ENCODE measurements at places on chromosomes 7 and 10.

GRCh38 chr10:14240253-14241189 lies 90.2 kb downstream of the FRMD4A start:
- no peak for DNase-seq

GRCh38 chr10:6401558-6402348 lies 178.3 kb downstream of the PRKCQ start:
- peak; percentile 53 for DNase-seq

GRCh38 chr10:30861221-30861620 lies 170.4 kb downstream of the ZNF438 start:
- DNase-seq: no peak

DNA sequence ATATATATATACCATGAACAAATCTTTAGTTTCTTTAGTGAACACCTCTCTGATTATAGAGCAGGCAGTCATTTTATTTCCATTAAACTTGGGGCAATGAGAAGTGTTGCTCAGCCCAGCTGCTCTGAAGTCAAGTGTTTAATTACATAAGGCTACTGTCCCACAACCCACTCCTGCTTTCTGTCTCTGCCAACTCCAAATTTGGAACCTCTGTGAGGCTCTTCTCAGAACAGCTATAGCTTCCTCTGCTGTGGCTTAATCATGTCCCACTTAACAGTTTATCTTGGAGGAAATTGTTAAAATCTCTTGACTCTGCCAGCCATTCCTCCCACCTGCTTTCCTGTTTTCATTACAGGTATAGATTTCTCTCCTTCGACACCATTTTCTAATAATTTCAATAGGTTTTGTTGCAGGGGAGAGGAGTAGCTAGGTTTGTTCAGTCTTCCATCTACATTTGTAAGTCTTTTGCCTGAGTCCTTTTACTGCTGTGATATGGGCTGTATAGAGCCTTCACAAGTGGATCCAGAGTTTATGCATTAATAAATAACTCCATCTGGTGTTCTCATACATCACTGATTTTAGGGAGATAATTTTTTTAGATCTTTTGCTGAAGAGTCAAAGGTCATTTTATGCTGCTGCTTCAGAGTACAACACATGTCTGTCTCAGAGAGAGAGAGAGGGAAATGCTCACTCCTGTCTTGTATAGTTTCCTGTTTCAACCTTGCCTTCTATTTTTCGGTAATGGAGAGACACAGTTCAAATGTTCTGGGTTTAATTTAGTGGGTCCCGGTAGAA lies 170.4 kb downstream of the WNT2 start:
- peak; percentile 35 for DNase-seq

GRCh38 chr7:149317986-149318672 lies 56.1 kb downstream of the ZNF783 start:
- DNase-seq: no peak

DNA sequence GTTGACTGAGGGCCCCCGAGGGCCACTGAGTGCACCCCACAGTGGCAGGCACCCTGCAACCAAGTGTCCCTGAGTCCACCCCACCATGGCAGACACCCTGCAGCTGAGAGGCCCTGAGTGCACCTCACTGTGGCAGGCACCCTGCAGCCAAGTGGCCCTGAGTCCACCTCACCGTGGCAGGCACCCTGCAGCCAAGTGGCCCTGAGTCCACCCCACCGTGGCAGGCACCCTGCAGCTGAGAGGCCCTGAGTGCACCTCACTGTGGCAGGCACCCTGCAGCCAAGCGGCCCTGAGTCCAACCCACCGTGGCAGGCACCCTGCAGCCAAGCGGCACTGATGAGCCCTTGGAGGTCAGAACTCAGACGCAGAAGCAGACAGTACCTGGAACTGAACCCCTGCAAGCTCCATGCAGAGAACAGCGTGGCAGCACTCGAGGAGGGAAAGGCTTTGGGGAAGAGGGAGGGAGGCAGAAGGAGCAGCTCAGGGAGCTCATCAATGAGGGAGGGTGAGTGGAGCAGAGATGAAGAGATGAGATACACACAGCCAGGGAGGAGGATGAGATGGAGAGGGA lies 156.5 kb downstream of the WDR37 start:
- no peak for DNase-seq

- no peak for DNase-seq
Observed at GRCh38 chr10:48671914-48672595, 12.6 kb upstream of the WDFY4 start.

DNA sequence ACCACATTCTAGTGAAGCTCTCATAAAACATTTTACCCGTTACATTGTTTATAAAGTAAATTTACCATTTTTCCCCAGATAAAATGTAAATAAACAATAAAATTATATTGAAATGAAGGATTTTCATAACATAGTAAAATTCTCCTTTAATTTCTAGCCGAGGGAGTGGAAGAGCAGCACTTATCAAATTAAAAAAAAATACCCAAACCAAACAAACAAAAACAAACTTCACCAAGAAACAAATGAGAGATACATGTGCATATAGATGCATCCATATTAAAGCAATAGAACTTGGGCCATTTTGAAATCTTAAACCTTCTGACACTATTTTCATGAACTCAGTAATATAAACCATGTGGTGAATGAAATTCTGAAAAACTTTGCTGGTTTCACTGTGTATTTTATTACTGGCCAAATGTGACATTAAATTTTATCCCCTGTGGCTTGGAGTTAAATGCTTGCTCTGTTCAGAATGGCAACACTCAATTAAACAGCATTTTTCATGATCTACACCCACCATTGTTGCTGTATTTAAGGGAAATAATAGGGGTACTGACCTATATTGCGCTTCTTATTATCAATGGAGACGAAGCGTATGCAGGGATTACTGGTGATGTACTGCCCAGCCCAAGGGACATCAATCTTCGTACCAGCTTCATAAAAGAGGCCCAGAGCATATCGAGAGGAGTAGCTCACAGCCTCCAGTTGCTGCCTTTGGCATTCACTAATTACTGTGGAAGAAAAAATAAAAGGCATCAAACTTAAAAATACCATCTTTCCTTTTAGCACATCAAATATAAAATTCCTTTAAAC lies 220.9 kb downstream of the RNLS start:
- DNase-seq: no peak

DNA sequence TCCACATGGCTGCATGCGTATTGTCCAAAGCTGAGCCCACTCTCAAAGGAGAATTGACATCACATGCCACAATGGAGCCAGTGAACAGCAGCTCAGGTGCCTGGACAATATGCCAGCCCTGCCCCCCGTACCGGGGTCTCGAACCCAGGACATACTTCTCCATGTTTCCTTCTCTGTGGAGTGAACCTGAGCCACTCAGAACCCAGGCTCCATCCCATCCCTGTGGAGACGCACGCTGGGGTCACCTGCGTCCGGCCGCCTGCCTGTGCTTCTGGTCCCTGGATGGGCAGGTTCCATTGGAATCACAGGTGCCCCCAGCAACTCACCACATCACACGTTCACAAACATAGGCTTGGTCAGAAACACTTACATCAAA lies 229.8 kb downstream of the DNAJB6 start:
- no peak for DNase-seq

DNA sequence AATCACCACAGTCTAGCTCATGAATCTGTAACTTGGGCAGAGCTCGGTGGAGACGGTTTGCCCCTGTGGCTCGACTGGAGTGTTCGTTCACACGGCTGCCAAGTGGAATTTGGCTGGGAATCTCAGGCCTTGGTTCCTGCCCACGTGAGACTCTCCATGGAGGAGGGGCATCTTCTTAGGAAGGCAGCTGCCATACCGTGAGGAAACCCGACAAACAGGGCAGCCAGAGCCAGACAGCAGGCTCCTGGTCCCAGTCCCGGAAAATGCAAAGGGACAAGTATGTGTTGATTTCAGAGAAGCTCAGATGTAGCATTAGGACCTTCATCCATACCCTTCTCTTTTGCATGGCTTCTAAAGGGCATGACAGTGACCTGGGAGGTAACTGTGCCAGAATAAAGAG lies 26.6 kb downstream of the AMZ1 start:
- DNase-seq: no peak

DNA sequence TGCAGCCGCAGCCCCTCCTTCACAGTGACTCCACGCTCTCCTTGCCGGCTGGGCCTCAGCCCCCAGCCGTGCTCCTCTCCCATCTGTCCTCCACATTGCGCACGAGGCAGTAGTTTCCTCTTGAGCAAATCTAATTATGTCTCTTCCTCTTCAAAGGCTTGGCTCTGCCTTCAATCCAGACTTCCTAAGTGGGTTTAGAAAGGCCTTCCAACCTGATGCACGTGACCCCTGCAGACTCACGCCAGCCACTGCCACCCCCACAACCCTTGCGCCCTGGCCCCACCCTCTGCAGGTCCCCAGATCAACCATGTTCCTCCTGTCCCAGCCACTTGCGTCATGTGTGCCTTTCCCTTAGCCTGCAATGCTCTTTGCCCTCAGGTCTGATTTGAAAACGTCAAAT lies 75.0 kb upstream of the ADAM12 start:
- DNase-seq: no peak

- no peak for DNase-seq
Observed at GRCh38 chr7:96670338-96671289, 39.0 kb downstream of the SEM1 start.

DNA sequence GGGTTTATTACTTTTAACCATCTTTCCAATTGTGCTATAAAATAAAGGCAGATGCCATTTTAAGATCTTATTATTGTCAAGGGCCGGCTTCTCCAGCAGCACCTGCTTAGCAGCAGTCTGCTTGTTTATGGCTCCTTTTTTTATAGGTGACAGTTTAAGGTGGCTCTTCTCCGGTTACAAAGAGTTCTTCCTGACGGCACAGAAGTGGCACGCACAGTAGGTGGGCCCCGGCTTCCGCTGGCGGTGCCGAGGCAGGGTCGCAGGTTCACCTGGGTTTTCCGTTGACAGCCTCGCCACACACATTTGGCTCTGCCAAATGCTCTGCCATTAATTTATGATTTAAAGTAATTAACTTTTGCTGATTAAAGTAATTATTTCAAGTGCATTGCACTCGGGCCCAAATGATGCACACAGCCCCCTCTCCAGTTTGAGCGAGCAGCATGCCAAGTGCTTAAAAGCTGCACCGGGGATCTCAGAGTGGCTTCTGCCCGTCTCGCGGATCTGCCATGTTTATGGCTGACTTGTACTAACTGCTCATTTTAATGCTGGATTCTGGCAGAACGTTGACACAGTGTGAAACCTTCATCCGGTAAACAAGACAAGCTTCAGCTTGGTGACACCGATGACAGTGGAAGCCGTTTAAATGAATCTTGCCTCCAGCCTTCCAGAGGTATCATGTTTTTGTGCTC lies 355.1 kb upstream of the MKI67 start:
- DNase-seq: no peak

DNA sequence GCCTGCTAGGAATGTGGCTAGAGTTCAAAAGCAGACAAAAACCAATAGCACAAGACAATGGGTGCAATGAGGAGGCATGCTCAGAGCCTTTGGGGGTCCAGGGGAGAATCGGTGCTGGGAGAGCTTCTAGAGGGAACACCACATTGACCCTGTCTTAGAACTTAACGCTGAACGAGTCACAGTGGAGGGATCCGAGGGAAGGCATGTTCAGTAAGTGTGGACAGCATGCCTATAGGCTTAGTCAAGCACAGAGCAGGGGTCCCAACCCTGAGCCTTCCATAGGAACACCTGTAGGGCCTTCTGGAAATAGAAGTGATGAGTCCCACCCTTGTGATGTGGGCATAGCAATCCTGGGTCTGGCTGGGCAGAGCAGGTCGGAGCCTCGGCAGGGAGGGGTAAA lies 148.7 kb downstream of the PKD1L1 start:
- DNase-seq: no peak

- DNase-seq: no peak
Observed at GRCh38 chr10:115827231-115828009, 445.6 kb downstream of the GFRA1 start.

GRCh38 chr10:84026821-84027257 lies 112.5 kb upstream of the GHITM start:
- no peak for DNase-seq

GRCh38 chr10:49347827-49348226 lies 48.1 kb downstream of the DRGX start:
- no peak for DNase-seq

DNA sequence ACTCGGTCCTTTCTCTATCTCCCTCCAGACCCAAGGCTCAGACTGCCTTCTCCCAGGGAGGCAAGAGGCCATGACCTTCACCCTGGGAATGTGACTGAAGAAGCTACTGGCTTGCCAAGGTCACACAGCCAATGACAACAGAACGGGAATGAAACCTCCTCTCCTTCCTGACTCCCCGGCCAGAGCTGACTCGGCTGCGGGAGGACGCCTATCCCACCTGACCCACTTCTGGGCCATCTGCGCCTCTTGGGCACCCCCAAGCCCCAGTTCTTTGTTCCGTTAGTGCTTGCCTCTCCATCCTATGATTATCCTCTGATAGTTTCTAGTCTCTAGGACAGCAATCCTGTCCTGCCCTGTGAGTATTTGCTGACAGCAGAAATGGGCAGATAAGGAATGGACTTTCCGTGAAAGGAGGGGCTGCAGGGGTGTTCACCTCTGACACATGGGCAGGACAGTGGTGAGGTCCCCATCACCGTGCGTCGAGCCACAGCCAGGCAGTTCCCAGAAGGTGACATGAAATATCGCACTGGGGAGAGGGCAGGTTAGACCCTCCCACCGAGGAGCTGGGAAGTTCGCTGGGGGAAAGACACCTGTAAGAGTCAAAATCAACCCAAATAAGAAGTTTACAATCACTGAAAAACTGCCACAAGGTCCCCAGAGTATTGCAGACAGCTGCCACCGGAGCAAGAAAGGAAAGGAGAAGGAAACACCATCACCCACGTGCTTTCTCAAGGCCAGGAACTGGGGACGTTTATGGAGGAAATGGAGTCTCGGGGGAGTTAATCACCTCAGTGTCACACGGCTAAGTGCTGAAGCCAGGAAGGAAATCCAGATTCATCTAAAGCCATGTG lies 63.0 kb downstream of the INSIG1 start:
- DNase-seq: no peak

GRCh38 chr10:90274721-90275468 lies 573.5 kb downstream of the KIF20B start:
- DNase-seq: no peak

DNA sequence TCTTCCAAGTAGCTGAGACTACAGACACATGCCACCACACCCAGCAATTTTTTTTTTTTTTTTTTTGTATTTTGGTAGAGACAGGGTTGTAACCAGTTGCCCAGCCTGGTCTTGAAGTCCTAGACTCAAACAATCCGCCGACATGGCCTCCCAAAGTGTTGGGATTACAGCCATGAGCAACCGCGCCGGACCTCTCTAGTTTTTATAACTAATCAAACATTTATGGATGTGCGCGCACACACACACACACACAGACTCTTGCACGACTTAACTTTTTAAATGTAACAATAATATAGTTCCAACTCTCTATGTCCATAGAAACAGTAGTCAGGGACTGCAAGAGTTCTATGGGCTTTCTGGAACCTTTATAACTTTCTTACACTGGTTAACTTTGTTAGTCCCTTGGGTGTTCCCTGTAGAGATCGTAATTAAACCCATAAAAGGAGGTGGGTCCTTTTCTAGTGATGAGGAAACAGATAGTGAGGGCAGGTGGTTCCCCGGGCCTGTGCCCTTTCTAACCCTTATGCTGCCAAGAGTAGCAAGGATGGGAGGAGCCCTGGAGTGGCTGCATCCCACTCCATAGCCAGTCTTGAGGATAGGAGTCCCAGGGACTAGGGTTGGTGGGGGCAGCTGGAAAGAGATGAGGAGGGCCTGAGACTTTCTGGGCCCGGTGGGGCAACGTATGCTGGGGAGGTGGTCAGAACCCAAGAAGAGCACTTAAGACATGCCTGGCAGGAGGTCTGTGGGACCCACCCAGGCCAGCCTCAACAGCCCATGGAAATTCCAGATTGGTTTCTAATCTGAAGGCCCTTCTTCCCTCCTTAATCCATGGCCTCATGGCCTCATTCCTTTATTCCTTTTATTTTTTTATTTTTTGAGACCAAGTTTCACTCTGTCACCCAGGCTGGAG lies 8.6 kb downstream of the MARVELD1 start:
- no peak for DNase-seq

- no peak for DNase-seq
Observed at GRCh38 chr10:111677759-111678158, 505.8 kb downstream of the GPAM start.

All from NCI-H2029 (cell line).